Myocyte (in vitro differentiated cells): ENCODE measurements at places on chromosomes 5 and 9.

DNA sequence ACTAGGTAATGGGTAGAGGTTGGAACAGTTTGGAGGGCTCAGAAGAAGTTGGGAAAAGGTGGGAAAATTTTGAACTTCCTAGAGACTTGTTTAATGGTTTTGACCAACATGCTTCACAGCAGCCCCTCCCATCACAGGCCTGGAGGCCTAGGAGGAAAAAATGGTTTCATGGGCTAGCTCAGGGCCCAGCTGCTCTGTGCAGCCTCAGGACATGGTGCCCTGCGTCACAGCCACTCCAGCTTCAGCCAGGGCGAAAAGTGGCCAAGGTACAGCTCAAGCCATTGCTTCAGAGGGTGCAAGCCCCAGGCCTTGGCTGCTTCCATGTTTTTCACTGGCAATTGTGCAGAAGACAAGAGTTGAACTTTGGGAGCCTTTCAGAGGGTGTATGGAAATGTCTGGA, 453.7 kb downstream of the LRRC70 start:
- no peak for DNase-seq

DNA sequence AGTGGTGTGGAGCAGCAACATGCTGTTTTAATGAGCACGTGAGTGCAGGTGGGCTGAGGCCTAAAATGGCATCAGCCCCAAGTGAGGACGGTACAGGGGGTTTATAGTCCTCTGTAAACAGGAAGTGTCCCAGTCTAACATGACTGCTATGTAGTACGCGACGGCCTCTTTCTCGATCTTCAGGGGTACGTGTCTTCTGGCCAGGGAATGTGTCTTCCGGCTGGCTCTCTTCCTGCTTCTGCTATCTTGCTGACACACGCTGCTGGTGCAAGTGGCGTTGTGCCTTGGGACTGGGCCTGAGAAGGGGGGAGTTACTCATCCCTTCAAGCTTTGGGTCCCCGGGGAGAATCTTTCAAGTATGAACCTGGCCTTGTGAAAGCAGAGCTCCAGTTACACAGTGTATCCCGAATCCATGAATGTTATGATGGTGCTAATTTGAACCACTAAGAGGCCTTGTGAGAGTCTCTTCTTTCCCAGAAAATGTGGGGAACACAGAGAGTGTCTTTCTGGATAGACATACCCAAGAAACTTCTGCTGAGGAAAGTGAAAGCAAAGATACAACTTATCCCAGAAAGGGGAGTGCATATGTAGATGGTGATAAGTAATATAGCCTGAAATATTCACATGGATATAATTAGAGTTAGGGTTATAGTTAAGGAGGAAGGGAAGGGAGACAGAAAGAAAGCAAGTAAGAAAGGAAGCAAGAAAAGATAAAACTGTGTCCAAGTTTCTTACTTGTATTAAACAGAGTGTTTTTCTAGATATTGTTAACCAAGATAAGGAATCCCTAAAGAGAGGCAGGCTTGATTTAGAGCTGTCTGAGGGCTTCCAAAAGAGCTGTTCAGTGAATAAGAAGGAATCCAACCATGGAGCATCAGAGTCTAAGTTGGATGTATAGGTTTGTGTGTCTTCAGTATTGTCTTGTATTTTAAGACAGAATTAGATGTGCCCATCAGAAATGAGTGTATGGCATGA, 35.5 kb upstream of the ANXA2R start:
- DNase-seq, result peak; percentile 50

DNA sequence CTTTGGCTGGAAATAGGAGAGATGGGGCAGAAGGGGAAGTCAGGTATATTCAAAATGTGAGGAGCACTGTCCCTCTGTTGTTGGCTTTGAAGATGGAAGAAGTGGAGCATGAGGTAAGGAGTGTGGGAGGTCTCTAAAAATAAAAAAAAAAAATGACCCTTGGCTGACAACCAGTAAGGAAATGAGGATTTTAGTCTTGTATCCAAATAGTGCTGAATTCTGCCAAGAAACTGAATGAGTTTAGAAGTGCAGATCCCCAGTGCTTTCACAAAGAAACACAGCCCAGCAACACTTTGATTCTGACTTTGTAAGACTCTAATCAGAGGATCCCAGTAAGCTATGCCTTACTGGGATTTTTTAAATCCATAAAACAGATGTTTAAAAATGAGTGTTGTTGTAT, 367.9 kb downstream of the CYLC2 start:
- no peak for DNase-seq

DNA sequence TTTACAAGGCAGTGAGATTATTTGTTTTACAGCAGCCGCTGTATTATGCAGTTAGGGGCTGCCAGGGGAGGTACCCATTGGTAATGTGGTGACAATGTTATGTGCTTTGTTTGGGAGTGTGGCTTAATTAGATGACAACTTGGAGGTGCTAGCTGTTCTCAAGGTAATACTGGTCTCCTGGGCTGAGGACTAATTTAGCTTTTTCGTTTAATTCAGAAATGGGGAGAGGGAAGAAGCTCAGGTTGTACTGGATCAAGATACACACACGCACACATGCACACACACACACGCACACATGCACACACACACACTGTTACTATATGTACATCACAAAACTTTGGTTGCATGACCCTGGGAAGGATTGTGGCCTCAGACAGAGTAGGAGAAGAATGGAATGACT, 37.9 kb downstream of the CFAP77 start:
- no peak for DNase-seq

- DNase-seq, result no peak
Observed at GRCh38 chr9:79630521-79631403, 59.0 kb downstream of the TLE4 start.

DNA sequence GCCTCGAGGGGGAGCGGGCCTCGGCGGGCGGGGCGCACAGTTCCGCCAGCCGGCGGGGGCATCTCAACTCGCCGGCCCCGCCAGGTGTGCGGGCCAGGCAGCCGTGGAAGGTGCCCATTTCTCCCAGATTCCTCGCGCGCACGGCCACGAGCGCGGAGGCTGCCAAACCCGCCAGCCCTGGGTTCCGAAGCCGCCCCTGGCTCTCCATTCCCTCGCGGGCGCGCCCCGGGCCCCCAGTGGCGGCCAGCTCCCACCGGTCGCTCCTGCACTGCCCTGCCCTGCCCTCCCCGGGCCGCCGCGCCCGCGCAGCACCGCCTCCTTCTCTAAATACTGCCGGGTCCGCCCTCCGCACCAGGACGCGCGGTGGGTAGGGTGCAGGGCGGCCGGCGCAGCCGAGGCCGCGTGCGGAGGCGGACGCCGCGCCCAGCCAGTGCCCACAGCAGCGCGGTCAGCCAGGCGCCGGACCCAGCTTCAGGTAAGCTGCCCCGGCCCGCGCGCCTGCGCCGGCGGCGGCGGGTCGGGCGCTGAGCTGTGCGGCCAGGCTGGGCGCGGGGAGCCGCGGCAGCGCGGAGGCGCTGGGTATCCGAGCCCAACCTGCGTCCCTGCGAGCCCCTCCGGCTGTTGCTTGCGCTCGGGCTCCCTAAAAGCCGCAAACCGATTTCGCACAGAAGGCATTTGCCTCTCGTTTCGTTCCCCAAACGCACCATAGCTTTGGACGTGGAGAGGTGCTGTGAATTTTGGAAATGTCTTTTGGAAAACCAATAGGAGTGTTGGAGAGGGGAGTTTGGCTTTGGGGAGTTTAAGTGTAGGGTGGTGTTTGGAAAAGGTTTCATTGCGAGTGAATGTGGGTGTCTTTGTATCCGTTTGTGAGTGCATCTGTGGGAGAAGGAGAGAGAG, at the start of gene TMEM171:
TMEM171 (plus strand) TSS at position 354 of the 897 bp plus-strand sequence. CDS start 2,799 bp downstream, outside the sequence.
- peak; percentile 69 for DNase-seq

GRCh38 chr9:133785753-133786370, 47.7 kb upstream of the SARDH start:
- DNase-seq, result no peak
